ENCODE measurements at places on chromosomes 1 and 21.
A peak's percentile ranks its signal among the peaks of the same experiment; 100 is the strongest.

DNA sequence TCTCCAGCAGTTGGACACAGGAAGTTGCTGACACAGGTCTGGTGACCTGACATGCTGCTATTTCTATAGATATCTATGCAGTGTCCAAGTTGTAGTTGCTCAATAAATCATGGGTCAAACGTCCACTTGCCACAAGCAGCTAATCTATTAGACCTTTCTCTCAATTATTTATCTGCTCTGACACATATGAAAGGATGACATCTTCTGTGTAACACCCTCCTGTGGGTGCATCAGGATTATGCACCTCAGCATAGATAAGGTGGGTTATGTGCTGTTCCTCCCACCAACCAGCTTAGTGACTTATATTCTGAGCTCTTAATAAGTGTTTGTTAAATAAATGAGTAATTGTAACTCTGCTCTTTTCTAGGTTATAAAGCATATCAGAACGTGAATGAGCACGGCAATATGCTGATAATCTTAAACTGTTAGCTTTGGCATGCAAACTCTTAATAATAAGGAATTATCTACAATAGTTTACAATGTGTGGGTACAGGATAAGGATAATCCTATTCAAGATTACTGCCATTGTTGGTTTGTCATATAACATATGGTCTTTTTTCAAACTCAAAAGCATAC lies 90.7 kb upstream of the GCLM start:
- DNase-seq = no peak

- DNase-seq = no peak
Measured at GRCh38 chr1:230330157-230330556, 96.0 kb downstream of the PGBD5 start.

DNA sequence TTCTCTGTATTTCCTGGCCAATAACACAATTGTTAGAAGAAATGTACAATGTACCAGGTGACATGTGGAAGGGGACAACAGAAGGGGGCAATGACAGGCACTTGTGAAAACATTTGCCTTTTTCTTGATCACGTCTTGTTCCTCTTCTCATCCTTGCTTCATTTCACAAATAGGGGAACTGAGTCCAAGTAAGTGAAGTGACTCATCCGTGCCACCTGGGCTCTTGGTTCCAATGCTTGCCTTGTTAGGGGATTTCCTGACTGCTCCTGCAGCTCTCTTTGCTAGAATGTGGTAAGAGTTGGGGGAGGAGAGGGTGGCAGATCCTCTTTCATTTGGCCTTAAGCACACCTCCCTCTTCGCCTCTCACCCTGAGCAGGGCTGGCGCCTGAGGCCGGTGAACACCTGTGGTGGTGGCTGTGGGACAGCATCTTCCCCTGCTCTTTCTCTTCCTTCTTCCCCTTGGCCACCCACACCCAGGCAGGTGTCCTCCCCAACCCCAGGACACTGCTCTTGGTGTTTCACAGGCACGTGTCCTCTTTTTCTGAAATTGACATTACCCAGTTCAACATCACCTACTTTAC lies 2.2 kb upstream of the RHEX start:
- peak; percentile 35 for DNase-seq

DNA sequence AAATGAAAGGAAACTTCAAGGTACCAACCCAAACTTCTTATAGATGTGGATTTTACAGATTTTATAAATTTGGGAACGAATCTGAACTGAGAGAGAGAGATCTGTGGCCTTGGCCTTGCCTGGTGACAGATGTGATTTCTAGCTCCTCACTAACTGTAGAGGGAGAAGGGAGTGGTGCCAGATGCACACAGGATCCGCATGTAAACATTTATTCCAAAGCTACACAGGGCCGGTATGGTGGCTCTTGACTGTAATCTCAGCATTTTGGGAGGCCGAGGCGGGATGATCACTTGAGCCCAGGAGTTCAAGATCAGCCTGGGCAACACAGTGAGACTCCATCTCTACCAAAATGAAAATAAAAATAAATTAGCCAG lies 77.1 kb downstream of the PGBD5 start:
- no peak for DNase-seq

DNA sequence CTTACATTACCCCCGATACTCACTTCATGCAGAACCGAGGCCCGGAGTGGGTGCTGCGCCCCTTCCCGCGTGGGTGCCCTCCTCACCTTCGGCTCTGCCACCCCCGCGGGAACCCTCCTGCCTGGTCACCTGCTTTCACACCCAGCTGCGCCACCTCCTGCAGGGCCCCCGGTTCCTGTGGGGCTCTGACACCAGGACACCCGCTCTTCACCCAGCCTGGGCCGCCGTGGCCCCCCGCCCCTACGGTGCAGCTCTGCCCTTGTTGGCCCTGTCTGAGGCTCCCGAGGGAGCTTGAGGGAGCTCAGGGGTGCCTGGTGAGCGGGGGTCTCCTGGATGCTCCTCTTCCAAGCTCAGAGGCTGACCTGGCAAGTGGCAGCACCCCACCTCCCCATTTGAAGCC lies 19.0 kb downstream of the RRP1 start:
- no peak for DNase-seq

- no peak for DNase-seq
Measured at GRCh38 chr21:34987501-34988072, 61.5 kb downstream of the RUNX1 start.

DNA sequence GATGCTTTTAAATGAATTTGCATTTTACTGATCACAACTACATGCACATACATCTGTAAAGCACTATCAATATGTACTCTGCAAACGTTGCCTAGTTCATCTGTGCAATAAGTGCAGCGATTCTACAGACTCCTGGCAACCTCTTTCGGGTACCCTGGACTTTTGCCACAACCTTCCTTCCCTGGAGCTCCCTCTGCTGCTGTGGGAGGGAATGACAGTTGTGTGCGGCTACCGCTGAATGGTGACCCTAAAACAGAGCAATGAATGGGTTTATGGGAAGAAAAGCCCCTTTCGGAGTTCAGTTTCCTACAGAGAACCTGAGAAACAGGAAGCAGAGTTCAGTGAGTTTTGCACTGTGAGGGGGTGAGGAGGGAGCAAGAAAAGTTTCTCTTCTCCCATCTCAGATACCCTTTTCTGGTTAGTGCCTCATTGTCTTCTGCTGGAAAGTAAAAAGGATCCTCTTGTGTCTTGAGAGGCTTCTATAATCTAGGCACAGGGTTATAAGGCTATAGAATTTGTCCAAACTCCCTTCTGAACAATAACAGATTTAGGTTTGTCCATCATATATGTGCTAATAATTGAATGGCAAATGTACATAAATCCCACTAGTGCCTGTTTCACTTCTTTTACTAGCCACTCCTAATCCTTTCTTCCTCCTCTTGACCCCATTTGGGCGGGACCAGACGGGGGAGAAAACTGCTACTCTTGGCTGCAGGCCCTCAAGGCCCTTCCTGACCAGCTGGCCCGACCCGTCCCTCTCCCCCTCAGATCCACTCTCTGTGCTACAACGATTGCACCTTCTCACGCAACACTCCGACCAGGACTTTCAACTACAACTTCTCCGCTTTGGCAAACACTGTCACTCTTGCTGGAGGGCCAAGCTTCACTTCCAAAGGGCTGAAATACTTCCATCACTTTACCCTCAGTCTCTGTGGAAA lies 19.8 kb upstream of the SARS1 start:
- peak; percentile 25 for DNase-seq

DNA sequence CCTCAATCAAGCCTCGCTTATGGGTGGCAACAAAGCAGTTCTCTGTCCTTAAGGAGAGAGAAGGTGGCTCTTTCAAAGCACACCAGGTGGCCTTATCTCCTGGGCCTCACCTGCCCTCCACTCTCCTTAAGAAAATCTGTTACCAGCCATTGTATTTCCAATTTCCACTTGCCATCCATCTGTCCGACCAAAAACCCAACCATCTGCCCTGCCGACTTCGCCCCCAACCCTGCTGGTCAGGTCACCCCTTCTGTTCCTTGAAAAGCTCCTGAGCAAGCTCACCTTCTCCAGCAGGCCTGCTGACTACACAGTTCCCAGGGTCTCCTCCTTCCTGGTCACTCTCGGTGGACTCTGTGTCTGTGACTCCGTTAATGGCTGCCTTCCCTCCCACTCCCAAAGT lies 619 bp upstream of the IGFN1 start:
- DNase-seq = no peak

DNA sequence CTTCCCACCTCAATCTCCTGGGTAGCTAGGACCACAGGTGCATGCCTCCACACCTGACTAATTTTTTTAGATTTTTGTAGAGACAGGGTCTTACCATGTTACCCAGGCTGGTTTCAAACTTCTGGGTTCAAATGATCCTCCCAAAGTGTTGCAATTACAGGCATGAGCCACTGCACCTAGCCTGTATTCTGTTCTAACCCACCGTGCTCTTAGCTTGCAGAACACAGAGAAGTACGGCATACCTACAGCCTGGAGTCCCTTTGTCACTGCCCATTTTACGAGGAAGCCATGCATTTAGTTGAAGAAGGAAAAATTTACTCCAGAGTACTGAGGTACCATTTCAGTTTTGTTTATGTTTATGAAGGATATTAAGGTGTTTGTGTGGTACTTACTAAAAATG lies 29.7 kb upstream of the NEXN start:
- no peak for DNase-seq

DNA sequence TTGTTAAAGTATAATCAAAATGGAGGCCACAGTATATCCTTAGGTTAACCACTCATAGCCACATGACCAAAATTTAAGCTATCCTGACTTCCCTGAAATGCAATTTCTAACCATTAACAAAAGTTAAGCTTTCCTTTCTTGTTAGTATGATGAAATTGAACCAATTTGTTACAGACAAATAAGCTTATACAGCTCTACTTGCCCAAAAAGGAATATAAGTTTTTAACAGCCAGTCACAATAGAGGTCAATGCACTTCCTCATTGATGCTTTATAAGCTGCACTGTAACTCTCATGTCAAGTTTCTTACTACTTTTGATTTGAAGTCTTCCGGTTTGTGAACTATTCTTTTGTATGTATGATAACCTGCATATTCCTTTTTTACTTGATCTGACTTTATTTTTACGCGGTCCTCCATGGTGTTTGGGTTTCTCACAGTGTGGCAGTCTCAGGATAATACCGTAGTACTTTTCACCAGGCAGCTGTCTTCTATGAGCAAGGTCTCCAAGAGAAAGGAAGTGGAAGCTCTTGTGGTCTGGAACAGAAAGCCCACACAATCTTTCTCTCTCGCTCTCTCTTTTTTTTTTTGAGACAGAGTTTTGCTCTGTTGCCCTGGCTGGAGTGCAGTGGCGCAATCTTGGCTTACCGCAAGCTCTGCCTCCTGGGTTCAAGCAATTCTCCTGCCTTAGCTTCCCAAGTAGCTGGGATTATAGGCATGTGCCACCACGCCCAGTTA lies 331.6 kb downstream of the SRGAP2C start:
- peak; percentile 9 for DNase-seq

DNA sequence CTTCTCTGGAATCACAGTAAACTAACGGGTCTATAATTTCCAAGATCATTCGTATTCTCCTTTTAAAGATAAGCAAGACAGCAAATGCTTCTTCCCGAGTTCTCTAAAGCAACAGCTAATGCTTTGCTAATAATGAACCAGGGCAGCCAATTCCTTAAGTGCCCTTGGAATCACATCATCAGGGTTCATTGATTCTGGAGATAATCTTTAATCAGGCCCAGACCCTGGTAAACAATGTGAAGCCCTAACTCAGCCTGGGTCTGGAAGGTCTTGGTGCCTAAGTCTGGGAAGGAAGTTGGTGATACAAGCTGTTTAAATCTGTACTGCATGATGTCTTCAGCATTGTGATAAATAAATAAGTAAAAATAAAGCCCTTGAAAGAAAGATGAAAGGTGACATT lies 18.4 kb downstream of the ERI3 start:
- no peak for DNase-seq

DNA sequence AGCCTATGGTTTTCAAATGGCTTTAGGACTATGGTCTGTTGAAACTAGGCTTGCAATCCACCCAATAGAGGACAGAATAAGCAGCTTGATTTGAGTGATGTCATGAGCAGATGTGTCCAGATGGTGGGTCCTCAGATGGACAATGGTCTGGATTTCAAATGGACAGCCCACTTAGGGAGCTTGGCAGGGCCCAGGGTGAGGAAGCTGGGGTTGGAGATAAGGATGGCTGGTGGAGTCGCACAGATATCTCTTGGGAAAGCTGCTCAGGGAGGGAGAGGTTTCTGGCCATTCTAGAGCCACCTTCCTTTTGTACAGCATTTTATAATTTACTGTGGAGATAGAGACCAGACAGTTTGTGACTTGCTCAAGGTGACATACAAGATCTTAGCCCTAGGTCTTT lies 55.0 kb downstream of the NFASC start:
- no peak for DNase-seq

DNA sequence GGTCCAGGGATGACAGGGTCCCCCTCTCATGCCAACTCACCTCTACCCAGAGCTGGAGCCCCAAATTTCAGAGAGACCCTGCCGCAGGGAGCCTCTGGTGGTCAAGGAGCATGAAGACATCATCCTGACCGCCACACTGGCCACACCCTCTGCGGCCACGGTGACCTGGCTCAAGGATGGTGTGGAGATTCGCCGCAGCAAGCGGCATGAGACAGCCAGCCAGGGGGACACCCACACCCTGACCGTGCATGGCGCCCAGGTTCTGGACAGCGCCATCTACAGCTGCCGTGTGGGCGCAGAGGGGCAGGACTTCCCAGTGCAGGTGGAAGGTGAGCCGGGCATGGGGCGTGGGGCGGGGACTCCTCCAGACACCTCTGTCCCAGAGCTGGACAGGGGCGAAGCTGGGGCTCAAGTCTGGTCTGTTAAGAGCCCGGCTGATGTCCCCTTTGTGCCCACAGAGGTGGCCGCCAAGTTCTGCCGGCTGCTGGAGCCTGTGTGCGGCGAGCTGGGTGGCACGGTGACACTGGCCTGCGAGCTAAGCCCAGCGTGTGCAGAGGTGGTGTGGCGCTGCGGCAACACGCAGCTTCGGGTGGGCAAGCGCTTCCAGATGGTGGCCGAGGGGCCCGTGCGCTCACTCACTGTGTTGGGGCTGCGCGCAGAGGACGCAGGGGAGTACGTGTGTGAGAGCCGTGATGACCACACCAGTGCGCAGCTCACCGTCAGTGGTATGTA lies 66.0 kb downstream of the OBSCN start:
- DNase-seq = no peak

DNA sequence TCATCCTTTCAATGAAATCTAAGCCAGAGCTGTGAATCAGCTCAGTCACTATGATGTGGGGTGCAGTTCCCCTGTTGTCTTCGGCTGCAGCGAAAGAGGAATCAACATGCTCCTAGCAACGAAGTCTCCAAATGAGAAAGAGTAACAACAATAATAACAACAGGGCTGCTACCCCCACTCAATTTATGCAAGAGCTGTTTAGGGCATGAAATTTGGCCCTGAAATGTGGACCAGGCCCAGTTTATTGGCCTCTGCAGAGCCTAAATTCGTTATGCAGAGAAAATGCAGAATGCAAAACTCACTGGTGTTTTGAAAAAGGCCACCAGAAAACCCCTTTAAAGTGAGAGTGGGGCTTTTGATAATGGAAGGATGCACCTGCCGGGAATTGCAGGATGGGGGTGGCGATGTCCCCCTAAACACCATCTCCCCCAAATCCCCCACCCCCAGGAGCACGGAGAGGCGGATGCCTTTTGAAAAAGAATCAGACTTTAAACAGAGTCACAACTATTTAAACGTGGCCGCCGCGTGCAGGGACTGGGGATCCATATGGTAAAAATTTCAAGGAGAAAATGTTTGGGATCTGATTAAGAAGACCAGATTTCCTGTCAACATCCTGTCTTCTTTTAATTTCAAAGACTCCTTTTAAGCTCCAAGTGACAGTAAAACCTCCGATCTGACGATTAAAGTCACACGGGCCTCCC lies 1.9 kb downstream of the RUNX3 start:
- no peak for DNase-seq

Measured in stimulated activated naive CD4-positive, alpha-beta T cell treated with Interleukin-2 at 50 U/mL for 16 hours (primary cell).